ENCODE measurements at places on chromosomes 5 and 9.
A peak's percentile ranks its signal among the peaks of the same experiment; 100 is the strongest.

GRCh38 chr5:173778152-173778782 lies 109.9 kb upstream of the CPEB4 start:
- no peak for DNase-seq

GRCh38 chr9:97911970-97912369 lies 10.3 kb downstream of the TRMO start:
- no peak for DNase-seq

GRCh38 chr5:93890657-93891056 lies 149.3 kb upstream of the POU5F2 start:
- DNase-seq = no peak

- no peak for DNase-seq
Measured at GRCh38 chr5:113031557-113031956, 55.0 kb downstream of the DCP2 start.

- DNase-seq = peak; percentile 56
Measured at GRCh38 chr9:21160178-21160577, 6.3 kb downstream of the IFNA21 start.

DNA sequence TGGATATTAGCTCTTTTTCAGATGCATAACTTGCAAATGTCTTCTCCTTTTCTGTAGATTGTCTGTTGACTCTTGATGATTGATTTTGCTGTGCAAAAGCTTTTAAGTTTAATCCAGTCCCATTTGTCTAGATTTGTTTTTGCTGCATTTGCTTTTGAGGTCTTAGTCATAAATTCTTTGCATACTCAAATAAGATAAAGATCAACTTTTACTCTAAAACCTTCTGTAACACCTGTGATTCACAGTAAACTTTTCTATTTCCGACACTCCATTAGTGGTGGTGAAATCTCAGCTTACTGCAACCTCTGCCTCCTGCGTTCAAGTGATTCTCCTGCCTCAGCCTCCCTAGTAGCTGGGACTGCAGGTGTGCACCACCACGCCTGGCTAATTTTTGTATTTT lies 239.0 kb upstream of the ST8SIA4 start:
- no peak for DNase-seq

Data from CD4-positive, alpha-beta T cell treated with Interleukin-21 for 1 hour (primary cell).